Fibroblast of lung (primary cell): ENCODE measurements at places on chromosomes 5 and 9.

DNA sequence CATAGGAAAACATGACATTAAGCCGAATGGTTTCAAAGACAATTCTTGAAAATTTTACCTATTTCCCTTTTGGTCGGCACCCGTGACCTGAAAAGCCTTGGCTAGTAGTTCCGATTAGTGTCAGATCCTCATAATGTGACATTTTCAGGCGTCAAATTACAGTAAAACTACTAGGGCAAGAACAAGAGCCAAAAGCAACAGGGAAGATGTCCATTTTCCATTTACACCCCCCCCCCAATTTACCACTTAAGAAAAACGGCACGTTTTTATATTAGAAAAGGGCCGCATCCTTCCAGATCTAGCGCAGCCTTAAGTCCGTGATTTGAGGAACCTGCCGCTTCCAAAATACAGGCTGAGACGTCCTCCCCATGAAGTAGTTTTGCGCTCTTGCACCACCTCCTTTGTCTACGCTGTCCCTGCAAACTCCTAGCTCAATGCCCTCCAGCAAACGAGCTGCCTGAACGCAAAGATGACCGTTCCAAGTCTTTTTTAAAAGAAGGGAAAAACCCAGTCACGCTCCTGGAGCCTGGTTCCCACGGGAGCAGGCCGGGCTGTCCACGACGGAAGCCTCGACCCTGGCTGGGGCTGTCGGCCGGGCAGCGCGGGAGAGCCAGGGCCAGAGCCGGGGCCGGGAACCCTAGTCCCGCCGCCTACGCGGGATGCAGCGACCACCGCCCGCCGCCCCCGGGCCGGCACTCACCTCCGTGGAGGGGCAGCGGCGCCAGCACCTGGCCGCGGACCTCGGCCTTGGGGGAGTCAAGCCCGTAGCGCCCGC lies 616 bp downstream of the RNF130 start:
- DNase-seq, result peak; percentile 64

DNA sequence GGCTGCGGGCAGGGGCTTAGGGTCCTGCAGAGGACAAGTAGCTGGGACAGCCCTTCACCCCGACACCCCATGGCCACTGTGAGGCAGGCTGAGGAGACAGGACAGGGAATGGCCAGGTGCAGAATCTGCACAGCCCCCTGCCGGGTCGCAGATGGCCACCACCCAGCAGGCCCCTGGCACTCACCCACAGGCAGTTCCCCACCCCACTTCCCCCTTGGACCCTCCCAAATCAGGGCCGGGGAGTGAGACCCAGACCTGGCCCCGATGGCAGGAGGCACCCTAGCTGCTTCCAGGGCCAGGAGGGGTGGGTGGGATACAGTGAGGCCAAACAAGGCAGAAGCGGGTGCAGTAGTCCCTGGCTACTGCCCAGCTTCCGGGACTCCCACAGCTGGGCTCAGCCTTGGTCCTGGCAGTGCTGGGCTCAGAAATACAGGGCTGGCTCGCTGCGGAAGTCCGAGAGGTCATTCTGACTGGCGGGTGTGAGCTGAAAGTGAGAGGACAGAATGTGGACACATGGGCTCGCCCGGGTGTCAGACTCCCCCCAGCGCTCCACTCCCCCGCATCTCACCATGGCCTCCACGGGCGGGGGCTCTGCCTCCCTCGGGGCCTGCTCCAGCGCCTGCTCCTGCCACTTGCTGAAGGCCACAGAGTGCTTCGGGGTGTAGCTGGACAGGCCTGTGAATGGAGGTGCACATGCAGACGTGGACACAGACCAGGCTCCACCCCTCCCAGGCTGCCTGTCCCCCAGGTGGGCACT lies 3.4 kb downstream of the SSNA1 start:
- no peak for DNase-seq

- DNase-seq, result no peak
Measured at GRCh38 chr5:151471276-151471675, 23.9 kb downstream of the SLC36A1 start.

DNA sequence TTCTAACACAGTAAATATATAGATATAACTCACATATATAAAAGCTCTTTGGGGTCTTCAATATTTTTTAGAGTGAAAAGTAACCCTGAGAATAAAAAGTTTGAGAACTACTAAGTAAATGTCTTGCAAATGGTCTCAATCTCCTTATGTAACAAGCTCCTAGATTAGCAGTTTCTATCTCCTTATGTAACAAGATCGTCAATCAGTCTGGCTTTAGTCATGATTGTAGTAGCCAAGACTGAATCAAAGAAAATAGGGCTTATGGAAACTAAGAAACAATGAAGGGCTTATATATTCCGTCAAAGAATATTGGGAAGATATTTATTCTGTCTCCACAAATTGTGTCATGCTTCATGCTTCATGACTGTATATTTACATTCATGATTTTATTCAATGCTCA lies 22.4 kb upstream of the FREM1 start:
- DNase-seq, result no peak

- DNase-seq, result no peak
Measured at GRCh38 chr9:93139365-93140182, 5.5 kb upstream of the NINJ1 start.

GRCh38 chr5:142542078-142542477 lies 143.8 kb downstream of the FGF1 start:
- DNase-seq, result no peak

DNA sequence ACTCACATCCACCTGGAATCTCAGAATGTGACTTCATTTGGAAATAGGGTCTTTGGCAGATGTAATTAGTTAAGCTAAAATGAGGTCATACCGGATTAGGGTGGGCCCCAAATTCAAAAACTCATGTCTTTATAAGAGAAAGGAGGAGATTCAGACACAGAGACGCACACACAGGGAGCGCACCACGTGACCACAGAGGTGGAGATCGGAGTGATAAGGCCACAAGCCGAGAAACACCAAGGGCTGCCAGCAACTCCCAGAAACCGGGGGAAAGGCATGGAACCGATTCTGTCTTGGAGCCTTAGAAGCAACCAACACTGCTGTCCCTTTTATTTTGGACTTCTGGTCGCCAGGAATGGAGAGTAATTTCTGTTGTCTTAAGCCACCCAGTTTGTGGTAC lies 31.8 kb upstream of the LMX1B start:
- no peak for DNase-seq

GRCh38 chr5:151214614-151215545 lies 9.0 kb downstream of the CCDC69 start:
- no peak for DNase-seq

DNA sequence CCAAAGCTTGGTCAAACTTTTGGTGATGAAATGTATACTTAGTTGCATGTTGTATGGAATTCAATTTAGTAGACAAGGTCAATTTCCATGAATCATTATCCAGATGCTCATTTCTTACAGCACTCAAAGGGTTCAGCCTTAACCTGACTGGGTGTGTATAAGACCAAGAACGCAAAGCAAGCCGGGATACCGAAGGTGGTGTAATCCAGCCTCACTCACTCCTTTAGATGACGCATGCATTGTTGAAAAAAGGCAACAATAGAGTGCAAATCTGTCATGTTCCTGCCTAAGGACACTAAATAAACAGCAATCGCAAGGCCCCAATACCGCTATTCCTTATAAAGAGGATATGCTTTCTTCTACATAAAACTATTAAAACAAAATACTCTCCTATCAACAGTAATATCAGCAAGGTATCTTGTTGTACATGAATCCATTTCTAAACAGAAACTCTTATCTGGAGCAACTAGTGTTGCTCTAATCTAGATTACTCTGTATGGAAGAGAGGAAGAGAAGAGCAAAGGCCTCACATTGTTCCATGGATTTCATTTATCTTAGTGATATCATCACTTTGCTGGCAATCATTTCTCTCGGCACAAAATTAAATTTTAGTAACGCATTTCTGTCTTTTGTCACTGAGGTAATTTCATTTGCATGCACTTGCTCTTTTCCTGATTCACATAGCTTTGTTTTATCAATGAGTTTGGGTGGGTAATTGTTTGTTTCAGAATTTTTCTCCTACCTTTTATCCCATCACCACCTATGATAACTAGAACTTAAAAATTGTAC lies 96.2 kb downstream of the PLK2 start:
- no peak for DNase-seq

GRCh38 chr9:94655739-94656138 lies 16.4 kb upstream of the FBP1 start:
- no peak for DNase-seq

DNA sequence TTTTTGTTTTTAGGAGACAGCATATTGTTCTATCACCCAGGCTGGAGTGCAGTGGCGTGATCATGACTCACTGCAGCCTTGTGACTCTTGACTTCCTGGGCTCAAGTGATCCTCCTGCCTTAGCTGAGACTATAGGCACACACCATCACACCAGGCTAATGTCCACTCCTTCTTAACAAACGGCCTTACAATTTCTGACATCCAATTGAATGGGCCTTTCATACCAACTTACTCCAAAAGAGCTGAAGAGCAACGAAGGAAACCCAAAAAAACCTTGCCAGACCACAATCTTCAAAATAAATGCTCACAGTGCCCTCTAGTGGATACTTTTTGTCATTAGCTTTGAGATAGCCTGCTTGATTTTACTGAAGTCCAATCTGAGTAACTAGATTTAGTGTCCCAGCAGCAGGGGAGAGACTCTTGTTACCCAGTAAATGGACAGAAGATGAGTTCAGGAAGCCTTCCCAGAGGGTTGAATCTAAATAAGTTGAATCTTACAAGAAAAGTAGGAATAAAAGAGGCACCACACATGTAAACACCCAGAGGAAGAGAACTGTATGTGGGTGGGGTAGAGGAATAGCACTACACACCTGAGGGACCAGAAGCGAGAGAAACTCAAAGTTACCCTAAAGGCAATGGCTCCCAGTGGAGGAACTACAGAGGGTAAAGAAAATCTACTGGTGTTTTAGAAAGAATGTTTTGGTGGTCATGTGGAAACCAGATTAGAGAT lies 9.3 kb downstream of the ZNF622 start:
- peak; percentile 77 for DNase-seq

DNA sequence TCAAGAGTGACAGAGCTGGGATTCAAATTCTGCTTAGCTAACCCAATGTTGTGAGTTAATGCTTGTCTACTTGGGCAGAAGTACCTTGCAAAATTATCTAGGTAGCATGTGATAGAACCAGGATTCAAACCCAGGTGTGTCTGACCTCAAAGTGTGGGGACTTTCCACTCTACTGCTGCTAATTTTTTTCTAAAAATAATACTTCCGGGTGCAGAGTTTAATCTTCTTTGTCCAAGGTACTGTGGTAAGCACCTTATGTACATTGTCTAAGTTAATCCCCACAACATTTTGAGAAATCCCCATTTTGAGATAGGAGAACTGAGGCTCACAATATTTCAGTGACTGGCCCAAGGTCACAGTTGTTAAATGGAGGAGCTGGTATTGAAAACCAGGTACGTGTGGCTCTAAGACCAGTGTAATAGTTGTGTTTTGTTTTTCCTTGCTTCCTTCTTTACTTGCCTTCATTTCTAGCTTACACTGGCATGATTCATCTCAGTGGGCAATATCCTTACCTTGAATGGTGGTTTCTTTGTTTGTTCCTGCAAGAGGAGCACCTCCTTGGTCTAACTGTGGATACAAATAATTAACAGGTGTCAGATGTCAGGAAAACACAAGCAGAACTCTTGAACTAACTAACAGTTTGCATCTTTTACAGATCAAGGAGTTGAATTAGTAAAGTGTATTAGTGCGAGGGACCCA lies 7.5 kb downstream of the ALDOB start:
- no peak for DNase-seq

GRCh38 chr5:11482011-11482410 lies 422.2 kb downstream of the CTNND2 start:
- no peak for DNase-seq

DNA sequence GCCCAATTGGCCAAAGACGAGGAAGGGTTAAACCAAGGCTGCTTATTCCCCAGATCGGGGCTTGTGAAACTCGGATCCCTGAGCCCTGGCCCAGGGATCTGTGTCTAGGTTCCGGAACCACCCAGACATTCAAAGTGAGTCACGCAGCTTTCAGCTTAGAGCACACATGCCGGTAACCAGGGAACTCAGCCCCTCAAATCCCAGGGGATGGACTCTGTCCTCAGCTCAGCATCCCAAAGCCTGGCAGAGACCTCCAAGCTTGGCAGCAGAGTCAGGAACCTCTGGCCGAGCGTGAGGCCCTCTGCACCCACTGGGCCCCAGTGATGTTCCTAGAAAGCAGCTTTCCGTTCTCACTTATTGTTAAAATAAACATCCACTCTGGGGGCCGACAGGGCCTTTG lies 5.1 kb downstream of the PNPLA7 start:
- peak; percentile 32 for DNase-seq

DNA sequence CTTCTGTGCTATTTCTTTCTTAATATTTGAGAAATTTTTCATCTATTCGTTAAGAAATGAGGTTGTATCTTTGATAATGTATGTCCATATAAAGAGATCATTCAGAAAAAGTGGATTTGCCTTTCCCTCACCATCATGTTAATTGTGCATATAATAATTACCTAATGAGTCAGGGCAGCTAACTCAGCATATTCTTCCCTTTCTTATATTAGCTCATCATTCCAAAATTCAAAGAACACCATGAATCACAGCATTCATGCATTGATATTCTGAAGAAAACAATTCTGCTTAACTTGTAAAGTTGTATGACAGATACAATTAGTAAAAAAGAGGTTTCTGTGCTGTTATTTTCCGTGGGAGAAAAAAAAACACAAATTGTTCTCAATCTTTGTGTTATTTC lies 630.6 kb downstream of the TLE1 start:
- no peak for DNase-seq

DNA sequence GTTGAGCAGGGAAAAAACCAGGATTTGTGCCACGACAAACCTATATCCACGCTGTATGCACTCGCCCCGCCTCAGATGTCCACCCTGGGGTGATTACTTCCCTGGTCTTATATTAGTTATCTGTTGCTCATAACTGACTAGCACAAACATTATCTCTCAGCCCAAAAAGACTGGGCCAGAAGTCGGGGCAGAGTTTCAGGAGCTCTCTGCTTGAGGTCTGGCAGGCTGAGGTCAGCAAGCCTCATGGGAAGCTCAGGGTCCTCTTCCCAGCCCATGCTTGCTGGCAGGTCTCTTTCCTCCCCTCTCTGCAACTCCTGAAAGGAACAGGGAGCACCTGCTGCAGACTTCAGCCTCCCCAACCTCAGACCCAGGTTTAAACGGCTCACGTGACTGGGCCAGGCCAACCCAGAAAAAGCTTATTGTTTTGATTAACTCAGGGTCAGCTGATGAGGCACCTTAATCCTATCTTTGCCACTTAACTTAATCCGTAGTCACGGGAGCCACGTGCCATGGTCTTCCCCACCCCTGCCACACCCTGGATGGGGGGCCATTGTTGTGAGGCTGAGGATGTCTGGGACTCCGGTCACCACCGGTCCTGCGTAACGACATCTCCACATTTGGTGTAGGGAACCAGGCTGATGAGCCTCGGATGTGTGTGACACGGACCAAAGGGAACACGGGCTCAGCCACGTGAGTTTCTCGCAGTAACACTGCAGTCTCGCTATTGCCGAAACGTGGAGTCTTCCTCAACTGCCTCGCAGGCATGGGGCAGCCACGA lies 123.7 kb upstream of the IRX4 start:
- DNase-seq, result no peak

DNA sequence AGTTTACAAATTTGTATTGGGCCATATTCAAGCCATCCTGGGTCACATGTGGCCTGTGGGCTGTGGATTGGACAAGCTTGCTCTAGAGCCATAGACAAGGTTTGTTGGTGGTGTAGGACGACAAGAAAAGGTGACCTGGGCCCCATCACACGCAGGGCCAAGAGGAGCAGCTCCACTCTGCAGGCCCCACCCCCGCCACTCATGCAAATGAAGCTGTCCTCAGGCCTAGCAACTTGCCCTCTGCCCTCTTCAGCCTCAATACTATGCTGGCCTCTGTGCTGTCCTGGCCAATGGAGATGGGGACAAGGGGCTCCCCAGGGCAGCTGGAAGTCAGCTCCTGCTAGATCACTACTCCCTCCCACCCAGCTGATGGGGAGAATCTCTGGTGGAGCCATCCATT lies 55.2 kb upstream of the TMEM252 start:
- DNase-seq, result no peak
